Stimulated activated CD4-positive, alpha-beta T cell treated with anti-CD3 and anti-CD28 coated beads, Interleukin-4, amount 100 ng/mL, for 1 hour (primary cell): ENCODE measurements at places on chromosomes 11 and 22.

GRCh38 chr22:37169947-37170688 lies 17.9 kb downstream of the C1QTNF6 start:
- DNase-seq: no peak

DNA sequence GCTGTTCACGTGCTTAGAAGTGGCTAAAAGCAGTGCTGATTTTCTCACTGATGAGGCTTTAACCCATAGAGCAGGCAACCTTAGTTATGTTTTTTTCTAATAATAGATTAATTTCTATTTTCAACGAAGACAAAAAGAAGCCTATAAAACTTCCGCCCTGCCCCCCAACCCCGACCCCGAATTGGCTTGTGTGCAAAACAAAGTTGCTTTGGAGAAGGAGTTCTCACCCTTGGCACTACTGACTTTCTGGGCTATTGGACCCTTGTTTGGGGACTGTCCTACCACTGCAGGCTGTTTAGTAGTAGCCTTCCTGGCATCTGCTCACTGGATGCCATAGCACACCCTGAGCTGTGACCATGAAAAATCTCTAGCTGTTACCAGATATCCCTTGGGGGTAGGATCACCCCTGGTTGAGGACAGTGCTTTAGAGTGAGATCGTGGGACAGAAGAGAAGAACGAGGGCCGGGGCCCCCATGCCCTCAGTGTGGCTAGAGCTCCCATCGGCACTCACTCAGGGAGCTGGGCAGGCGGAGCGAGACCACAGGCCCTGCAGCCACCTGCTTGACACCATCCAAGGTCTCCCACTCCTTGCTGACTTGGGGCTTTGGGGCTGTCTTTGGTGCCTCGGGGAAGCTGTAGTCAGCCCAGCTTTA lies 16.9 kb downstream of the SLC37A2 start:
- DNase-seq: no peak

DNA sequence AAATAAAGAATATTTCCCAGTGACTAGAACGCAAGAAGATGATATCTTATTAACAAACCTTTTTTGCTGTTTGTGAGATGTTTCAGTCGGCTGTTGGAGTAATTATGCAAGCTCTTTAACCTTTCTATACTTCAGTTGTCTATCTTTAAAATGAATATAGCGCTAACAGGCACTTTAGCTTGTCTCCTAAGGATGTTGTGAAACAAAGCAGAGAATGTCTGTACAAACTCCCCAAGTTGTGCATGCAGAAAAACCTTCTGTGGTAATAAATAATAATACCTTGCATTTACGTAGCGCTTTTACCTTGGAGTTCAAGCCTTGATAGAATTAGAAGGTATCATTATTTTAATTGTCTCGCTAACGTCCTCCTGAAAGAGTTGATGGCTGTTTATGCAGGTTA lies 1.9 kb upstream of the KDM2A start:
- no peak for DNase-seq

DNA sequence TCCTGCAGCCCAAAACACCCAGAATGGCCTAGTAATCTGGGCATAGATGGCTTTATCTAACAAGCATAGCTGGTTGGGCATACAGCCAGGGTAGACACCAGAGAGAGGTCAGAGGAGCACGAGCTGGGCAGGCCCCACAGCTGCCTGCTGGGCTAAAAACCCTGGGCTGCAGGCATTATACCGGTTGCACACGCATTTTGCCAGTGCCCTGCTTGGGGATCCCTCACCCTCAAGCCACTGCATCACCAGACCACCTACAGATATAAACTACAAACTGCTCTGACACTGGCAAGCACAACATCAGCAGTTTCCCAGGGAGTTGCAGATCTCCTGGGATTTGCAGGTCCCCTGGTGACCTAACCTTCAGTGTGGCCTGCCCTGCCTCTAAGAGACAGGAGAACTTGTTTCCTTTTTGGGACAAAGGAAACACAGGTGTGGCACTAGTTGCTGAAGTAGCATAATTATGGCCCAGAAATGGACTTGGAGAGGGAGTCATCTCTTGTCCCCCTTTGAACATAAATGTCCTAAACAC lies 79.1 kb upstream of the SC5D start:
- no peak for DNase-seq

- no peak for DNase-seq
These were observed 78.6 kb downstream of the TIMP3 start for GRCh38 chr22:32880061-32880460.

DNA sequence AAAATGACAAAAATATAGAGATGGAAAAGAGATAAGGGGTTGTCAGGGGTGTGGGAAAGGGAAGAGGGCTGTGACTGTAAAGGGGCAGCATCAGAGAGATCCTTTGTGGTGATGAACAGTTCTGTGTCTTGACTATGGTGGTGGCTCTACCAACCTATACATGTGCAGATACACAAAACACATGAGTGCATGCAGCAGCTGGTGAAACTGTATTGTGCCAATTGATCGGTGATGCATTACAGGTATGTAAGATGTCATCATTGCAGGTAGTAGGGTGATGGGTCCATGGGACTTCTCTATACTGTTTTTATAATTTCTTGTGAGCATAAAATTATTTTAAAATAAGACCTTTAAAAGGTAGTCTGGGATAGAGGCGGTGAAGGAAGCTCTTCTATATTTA lies 24.1 kb upstream of the ZDHHC13 start:
- DNase-seq: no peak

GRCh38 chr11:113725407-113725806 lies 19.3 kb upstream of the TMPRSS5 start:
- no peak for DNase-seq

GRCh38 chr22:25369041-25369440 lies 149.6 kb downstream of the CRYBB2 start:
- no peak for DNase-seq

GRCh38 chr11:76699451-76700091 lies 29.0 kb upstream of the LRRC32 start:
- DNase-seq: no peak

DNA sequence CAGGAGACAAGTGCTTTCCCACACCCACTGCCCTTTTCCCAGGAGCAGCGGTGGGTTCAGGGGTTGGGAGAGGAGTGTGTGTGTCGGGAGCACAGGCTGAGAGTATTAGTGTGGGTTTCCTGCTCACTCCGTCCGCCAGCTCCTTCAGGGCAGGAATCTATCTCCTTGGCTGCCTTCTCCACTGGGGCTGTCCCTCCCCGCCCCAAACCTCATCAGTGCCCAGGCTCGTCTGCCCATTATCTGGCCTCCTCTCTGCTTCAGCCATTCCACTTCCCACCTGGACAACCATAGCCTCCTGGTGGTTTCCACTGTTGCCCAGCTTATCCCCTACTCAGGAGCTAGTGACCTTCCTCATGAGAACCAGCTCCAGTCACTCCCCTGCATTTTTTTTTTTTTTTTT lies 19.9 kb downstream of the ASPHD2 start:
- no peak for DNase-seq

DNA sequence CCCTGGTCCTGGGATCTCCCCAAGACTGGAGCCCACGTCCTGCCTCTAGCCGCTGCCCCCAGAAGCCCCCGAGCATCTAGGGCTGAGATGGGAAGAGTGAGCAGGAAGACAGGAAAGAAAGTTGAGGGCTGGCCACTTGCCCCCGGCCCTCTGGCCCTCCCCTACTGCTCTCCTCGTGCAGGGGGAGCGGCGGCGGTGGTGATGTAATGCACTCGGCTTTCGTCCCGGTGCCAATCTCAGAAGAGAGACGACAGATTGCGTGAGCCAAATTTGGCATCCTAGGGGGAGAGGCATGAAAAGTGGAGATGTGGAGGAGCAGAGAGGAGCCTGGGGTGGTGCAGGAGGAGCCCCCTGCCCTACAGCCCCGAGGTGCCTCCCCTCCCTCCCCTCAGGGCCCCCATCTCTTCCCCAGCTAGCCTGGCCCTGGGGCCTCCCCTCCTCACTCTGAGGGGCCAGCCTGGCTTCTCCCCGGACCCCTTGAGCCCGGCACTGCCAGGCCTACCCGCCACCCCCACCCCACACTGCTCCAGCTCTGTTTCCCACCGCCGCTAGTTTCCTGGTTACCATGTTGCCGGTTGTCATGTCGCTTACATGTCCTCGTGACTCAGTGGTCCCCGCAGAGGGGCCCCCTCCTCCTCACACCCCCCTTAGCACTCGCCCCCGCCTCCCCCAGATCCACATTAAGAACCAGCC lies 2.5 kb downstream of the KCNJ4 start:
- no peak for DNase-seq

DNA sequence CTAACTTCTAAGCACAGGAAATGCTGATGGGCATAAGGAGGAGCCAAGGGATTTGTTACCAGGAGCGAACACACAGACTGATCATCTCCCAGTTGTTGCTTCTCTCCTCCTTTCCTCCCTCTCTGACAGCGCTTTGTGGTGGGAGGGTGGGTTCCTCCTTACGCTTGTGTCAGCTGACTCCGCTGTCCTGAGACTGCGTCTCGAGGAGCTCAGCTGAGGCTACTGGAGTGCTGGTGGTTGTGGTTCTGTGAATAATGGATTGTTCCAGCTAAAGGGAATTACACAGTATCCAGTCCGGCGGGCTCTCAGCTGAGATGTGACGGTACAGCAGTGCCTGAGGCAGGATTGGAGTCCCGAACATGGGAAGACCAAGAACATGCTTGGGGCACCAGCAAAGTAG lies 113.4 kb downstream of the CTNND1 start:
- DNase-seq: no peak

DNA sequence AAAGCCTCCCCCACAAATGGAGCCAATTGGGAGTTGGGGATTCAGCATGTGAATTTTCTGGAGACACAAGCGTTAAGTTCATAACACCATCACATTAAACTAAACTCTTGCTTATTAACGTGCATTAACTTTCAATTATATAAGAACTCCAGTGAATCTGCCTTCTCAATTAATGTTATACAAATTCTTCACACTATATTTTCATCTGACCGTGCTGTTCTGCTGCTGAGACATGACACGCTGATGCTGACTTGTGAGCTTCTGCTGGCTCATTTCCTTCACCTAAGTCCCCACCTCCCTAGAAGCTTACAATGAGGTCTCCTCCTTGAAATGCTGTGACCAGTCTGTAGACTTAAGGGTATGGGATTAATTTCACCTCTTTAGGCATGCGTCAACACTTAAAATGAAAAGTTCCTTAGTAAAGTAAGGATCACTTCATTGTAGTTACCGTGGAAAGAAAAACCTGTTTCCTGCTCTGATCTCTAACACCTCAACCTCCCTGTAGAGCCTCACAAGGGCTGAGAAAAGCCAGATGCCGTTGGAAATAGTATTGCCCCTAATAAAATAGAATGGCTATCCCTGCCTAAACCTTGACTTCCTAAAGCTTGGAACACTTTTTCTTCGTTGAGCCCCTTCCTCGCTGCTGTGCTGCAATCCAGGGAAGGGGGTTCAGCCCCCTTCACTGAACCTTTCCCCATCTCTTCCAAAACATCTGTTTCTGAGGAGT lies 2.2 kb downstream of the HBG2 start:
- no peak for DNase-seq

GRCh38 chr22:24049211-24049610 lies 38.1 kb downstream of the CABIN1 start:
- DNase-seq: no peak

GRCh38 chr11:14480716-14481115 lies 18.9 kb downstream of the COPB1 start:
- DNase-seq: no peak

DNA sequence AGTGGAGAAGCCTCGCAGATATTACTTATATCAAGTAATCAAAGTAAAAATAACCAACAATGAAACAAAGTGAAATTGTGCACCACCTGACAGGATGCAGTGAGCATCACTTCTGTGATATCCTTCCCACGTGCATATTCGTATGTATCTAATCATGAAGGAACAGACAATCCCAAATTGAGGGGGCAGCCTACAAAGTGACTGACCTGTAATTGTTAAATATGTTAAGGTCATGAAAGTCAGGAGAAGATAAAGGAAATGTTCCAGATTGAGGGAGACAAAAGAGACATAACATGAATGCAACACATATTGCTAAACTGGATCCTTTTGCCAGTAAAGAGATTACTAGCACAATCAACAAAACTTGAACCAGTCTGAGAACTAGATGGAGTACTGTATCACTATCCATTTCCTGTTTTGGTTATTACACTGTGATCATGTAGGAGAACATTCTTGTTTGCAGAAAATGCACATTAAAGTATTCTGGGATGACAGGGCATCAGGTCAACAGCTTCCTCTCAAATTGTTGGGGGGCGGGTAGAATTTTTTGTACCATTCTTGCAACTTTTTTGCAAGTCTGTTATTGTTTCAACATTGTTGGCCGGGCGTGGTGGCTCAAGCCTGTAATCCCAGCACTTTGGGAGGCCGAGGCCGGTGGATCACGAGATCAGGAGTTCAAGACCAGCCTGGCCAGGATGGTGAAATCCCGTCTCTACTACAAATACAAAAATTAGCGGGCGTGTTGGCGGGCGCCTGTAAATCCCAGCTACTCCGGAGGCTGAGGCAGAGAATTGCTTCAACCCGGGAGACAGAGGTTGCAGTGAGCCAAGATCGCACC lies 2.0 kb downstream of the SBF2 start:
- no peak for DNase-seq

- DNase-seq: no peak
These were observed 1365.4 kb upstream of the RAG2 start for GRCh38 chr11:37963440-37963839.

DNA sequence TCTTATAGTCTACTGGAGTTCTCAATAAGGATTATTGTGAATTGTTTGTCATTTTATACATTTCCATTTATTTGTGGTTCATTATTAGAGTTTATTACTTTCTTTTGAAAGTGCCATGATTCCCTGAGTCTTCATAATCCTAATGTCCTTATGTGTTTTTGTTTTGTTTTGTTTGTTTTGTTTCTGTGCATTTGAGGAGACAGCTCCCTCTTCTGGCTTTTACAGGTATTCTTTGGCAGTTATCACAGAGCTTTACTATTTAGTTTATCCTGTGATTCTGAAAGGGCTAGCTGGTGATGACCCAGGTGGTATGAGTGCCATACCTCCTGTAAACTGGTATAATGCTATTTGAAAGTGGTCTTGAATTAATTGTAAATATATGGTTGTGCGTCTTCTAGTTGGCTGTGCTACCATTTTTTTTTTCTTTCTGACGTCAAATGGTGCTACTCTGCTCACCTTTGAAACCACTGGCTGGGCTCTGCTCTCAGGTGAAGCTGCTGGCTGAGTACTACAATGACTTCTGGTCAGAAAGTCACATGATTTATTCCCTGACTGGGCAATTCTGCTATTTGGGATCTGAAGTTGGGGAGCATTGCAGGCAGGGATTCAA lies 751.2 kb downstream of the JRKL start:
- no peak for DNase-seq

DNA sequence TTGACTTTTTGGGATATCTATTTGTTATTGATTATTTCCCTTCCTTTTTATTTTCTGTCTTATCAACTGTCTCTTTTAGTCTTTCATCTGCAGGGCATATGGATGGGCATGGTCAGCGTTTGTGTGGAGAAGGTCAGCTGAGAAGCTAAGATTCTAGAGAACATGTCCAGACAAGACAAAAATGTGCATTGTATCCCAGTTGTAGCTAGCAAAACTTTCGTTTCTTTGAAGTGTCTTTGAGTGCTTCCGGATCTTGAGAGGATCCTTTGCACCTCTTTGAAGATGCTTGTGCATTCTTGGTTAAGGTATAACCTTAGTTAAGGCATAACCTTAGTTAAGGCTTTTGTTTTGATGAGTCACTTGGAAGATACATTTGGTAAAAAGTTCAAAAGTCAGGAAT lies 329.9 kb upstream of the LRRC4C start:
- DNase-seq: no peak
